ENCODE measurements at places on chromosomes 7 and 10.

- ATAC-seq, result no peak
Measured at GRCh38 chr7:105289704-105290103, 99.0 kb downstream of the SRPK2 start.

- ATAC-seq, result no peak
Measured at GRCh38 chr7:132526111-132526740, 50.0 kb downstream of the PLXNA4 start.

DNA sequence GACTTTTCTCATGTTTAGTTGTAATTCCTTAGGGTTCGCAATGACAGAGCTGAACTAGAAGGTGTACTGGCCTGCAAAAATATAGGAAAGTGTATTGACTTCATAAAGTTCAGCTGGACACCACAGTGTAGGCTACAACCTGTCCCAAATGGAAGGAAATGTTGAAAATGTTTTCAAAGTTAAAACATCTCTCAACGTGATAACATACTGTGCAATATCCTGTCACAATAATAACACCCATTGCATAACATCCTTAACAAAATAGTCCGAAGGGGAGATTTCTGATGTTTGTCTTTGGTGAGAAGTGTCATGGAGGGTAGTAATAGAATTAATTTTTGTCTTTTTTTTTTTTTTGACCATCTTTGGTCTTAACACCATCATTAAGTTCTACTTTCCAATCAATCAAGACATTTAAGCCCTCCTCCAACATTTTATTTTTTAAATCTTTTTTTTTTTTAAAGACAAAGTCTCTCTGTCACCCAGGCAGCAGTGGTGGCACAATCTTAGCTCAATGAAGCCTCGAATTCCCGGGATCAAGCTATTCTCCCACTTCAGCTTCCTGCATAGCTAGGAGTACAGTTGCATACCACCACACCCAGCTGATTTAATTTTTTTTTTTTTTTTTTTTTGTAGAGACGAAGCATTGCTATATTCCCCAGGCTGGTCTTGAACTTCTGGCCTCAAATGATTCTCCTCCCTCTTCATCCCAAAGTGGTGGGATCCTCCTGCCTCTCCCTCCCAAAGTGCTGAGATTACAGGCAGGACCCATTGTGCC, 45.7 kb downstream of the DYNC1I1 start:
- peak; percentile 57 for ATAC-seq

- no peak for ATAC-seq
Measured at GRCh38 chr10:15740261-15740660, 20.5 kb upstream of the ITGA8 start.

Measured in motor neuron (in vitro differentiated cells).